ENCODE measurements at places on chromosomes 12 and 14.
A peak's percentile ranks its signal among the peaks of the same experiment; 100 is the strongest.

- no peak overlapping the region for H3K27ac ChIP-seq
- H3K27me3 ChIP-seq: no peaks in the 10 kb centered on the region
- H3K4me3 ChIP-seq: no peak overlapping the region
- no peak for DNase-seq
- no peaks in the 10 kb centered on the region for H3K36me3 ChIP-seq
These were observed 80.6 kb upstream of the DBX2 start for GRCh38 chr12:45131506-45131905.

DNA sequence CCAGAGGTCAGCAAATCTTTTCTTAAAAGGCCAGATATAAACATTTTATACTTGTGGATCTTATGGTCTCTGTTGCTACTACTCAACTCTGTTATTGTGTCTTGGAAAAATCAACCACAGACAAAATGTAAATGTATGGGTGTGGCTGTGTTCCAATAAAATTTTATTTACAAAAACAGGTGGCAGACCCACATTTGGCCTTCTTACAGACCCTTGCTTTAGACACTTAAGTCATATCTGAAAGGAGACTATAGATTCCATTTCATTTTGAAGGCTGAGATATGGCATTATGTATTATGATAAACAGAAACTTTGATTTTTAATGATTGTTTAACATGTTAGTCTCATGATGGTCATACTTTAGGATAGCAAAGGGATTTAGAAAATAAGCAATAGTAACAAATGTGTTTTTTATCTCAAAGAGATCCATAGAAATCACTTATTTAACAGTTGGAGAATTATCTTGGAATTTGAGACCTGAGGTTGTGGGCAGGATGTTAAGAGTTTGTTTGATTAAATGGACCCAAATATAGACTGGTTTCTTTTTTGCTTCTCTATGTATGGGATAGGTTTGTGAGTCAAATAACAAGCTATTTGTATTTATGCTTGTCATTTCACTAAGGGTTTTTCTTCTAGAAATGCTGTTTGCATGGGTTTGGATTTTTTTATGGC lies 51.2 kb downstream of the PPFIBP1 start:
- H3K4me3 ChIP-seq: no peak overlapping the region
- peaks cover 3% of the 10 kb centered on the region for H3K36me3 ChIP-seq
- no peaks in the 10 kb centered on the region for H3K27me3 ChIP-seq
- DNase-seq: no peak
- no peak overlapping the region for H3K27ac ChIP-seq

DNA sequence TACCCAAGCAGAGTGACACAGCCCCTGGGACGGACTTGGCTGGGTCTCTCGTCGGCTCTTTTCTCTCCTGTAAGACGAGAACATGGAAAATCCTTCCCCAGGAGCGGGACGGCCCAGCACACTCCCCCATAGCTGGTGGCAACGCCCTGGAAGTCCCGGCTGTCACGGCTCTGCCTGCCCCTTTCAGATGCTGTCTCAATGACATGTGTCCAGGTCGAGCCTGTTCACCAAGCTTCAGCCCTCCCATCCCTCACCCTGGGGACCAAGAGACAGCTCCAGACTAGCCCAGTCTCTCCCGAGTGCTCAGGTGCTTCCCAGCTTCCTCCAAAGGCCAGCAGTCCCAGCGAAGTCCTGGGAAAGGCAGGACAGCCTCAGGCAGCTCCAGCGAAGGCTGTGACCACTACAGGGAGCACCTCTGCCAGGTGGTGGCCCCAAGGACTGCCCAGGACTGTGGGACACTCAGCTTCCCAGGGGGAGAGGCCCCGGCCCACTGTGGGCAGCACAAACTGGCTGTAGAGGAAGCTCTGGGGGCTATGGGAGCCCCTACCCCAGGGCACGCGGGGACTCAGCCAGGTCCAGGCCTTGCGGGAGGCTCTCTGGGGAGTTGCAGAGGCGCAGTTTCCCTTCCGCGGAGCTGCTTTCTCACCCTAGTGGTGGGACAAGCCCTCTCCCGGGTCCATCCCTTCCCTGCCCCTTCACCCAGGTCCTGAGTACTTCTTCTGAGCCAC lies 33.6 kb downstream of the TNFAIP2 start:
- no peaks in the 10 kb centered on the region for H3K36me3 ChIP-seq
- no peaks in the 10 kb centered on the region for H3K27me3 ChIP-seq
- H3K4me1 ChIP-seq: peaks cover 11% of the 10 kb centered on the region

GRCh38 chr12:95940514-95940913 lies 1.9 kb downstream of the CCDC38 start:
- no peaks in the 10 kb centered on the region for H3K36me3 ChIP-seq
- DNase-seq: no peak
- H3K4me3 ChIP-seq: no peak overlapping the region
- peaks cover 3% of the 10 kb centered on the region for H3K4me1 ChIP-seq
- H3K27me3 ChIP-seq: peaks cover 4% of the 10 kb centered on the region

DNA sequence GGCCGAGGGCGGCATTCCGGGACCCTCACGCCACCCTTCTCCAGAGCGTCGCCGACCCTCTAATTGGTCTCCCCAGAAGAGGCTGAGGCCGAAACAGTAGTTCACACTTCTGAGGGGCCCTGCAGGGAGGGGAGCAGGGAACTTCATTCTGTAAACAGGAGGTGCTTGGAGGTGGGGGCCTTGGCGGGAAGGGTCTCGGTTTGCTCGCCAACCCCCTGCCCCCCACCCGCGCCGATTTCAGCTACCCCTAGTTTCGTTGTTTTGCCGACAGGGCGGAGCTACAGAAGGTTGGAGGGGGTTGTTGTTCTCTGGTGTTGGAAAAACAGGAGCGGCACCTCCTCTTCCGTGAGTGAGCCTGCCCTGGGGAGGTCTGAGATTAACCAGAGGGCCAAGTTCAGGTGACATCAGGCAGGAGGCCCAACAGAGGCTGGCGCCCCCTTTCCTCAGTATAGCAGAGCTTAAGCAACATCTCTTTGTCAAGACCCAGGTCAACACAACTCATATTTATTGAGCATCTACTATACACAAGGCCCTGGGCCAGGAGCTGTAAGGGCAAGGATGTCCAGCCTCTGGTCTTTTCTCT lies 682 bp downstream of the ERBB3 start:
- peaks cover 12% of the 10 kb centered on the region for H3K4me1 ChIP-seq
- H3K4me3 ChIP-seq: peak overlapping the region; percentile 80
- DNase-seq: peak; percentile 26
- H3K27me3 ChIP-seq: no peaks in the 10 kb centered on the region
- peaks cover 10% of the 10 kb centered on the region for H3K36me3 ChIP-seq
- H3K27ac ChIP-seq: peak overlapping the region; percentile 97

DNA sequence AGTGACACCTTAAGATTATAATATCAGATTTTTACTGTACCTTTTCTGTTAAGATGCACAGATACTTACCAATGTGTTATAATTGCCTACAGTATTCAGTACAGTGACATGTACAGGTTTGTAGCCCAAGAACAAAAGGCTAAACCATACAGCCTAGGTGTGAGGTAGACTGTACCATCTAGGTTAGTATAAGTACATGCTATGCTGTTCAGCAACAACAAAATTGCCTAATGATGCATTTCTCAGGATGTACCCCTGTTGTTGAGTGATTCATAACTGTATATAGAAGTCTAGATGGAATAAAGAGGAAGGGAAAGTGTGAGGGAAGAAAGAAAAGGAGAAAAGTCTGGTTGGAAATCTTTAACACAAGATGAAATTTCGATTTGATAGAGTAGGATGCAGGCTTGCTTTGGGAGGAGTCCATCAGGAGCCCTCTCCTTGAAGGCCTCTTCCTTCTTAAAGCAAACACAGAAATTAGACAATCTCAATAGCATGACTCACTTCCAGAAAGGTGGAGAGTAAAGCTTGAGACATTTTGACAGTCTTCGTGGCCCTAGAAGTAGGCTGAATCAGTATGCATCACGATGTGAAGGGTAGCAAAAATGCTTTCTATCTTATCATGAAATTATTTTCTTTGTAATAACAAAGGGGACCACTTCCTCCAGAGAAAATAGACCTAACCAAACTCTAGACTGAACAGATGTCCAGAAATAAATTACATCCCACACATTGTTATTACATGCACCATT lies 191.5 kb downstream of the SYT1 start:
- H3K4me1 ChIP-seq: no peaks in the 10 kb centered on the region
- no peak overlapping the region for H3K4me3 ChIP-seq
- H3K36me3 ChIP-seq: no peaks in the 10 kb centered on the region
- H3K27ac ChIP-seq: no peak overlapping the region
- DNase-seq: no peak

- H3K27me3 ChIP-seq: no peaks in the 10 kb centered on the region
- H3K36me3 ChIP-seq: no peaks in the 10 kb centered on the region
- no peak overlapping the region for H3K4me3 ChIP-seq
- no peak for DNase-seq
- no peak overlapping the region for H3K27ac ChIP-seq
These were observed 19.8 kb downstream of the MYRFL start for GRCh38 chr12:69844836-69845235.

GRCh38 chr14:94102768-94103482 lies 7.6 kb upstream of the IFI27 start:
- no peak overlapping the region for H3K4me3 ChIP-seq
- peaks cover 18% of the 10 kb centered on the region for H3K36me3 ChIP-seq
- DNase-seq: no peak
- peaks cover 6% of the 10 kb centered on the region for H3K4me1 ChIP-seq
- no peak overlapping the region for H3K27ac ChIP-seq

DNA sequence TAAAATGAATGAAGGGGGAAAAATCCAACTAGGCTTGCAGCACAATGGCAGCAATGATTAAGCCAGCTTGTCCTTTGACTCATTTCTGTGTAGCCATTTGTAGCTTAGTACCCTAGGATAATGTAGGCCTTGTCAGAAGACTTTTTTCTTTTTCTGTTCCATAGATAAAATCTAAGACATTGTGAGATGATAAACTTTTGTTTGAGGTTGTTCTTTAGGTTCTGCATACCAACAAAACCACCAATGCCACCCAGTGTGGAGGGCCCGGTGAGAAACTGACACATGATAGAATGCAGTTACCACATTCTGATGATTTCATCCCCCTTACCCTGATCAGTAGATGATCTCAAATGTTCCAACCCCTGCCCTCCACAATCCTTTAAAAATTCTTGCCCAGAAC lies 6.6 kb upstream of the KLRD1 start:
- no peak overlapping the region for H3K4me3 ChIP-seq
- no peaks in the 10 kb centered on the region for H3K4me1 ChIP-seq
- no peaks in the 10 kb centered on the region for H3K36me3 ChIP-seq
- no peaks in the 10 kb centered on the region for H3K27me3 ChIP-seq
- no peak overlapping the region for H3K27ac ChIP-seq

All from trophoblast cell (in vitro differentiated cells and primary cell).